ENCODE measurements at places on chromosomes 7 and 10.

DNA sequence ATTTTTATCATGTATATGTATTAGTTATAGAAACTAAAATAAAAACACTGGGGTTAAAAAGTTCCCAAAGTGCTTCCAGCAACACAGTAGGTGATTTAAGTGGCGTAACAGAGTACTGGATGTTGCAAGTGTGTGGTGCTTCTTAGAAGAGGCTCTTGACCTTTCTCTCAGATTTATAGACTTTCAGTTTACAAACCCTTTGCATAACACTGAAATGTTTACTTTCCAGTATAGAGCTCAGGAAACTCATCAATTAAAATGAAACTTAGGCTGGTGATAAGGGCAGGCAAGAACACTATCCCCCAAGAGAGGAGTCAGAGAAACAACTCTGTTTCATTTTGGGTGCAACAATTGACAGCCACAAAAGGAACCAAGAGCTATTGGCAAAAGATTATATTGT lies 27.5 kb upstream of the SMC3 start:
- no peak for DNase-seq

- DNase-seq: no peak
Observed at GRCh38 chr10:17562614-17563013, 54.6 kb downstream of the HACD1 start.

- DNase-seq: no peak
Observed at GRCh38 chr7:107890493-107890961, 456 bp upstream of the DLD start.

DNA sequence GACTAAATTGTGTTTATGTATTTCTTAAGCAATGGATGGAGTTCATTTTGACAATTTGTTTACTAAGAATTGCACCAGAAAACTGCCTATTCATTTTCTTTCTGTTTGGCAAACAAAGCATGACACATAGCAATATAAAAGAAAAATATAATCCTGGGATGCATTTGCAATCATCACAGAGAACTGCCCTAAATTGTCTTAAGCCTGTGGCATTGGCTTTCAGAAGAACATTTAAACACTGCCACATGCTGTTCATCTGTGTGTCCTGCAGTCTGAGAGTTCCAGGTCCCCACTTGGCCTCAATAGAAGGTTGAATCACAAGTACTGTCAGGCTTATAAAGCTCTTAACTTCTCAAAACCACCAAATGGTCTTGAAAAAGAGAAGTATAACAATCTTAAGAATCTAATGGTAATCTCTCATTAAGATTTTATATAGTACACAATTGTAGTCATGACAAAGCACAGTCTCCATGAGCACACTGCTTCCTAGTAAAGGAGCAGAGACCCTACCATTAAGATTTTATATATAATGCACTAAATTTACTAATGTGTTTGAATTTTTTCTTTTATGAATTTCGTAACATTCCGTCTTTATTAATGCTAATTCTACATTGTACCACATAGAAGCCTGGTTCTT lies 29.9 kb downstream of the RNLS start:
- peak; percentile 10 for DNase-seq

- DNase-seq: no peak
Observed at GRCh38 chr7:23093546-23093945, 12.0 kb upstream of the KLHL7 start.

Data from stimulated activated CD4-positive, alpha-beta T cell treated with anti-CD3 and anti-CD28 coated beads, Interleukin-12 subunit alpha, Interleukin-12 subunit beta, amount 100 ng/mL, for 24 hours (primary cell).